A549 treated with ZK216348 at 1 μM for 4 hours (cell line): ENCODE measurements at places on chromosomes 12 and 14. TPM values are rescaled to one million over a fixed set of nuclear protein-coding genes. Genes with fewer than 3 reads are reported as not detected.

Gene DPF3
- 0.07 to 0.22 TPM (median 0.17 TPM) in 4 of 5 replicates, not detected in the other for total RNA-seq

Gene NRL
- total RNA-seq, result 0.53 to 0.97 TPM (median 0.65 TPM) in 5 replicates

Gene ST8SIA1
- 0.11 TPM in 1 of 5 replicates, not detected in the others for total RNA-seq

Gene DACT1
- total RNA-seq, result 0.37 to 0.58 TPM (median 0.47 TPM) in 5 replicates
